ENCODE measurements at places on chromosomes 5 and 9.

DNA sequence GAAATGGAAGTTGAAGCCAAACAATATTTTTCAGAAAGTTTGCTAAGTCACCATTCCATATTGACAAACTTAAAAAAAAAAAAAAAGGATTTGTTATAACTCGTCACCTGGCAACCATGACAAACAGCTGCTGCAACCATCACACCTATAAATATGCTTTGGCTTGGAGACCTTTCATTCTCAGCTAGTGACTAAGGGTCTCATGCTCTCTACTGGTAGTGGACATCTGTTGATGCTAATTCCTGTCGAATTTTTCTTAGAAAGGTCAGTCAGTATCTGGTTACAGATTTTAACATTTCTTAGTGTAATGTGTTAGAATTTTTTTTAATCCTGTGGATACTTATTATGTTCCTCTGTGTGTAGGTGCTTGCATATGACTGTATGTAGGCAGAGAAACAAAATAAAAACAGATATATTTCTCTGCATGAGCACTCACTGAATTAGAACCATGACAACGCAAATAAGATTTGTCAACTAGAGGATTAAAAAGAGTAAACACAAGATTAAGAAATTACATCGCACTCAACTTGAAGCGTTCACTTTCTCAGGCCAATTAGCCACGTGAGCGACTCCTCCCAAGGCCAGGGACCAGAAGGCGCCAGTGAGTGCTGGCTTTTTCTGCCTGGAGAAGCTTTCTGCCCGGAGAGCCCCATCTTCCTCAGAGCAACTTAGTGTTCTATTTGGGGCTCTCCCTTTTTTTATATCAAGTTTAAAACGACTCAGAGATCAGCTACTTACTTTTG is 27.0 kb upstream of the ZNF622 start:
- DNase-seq, result no peak

DNA sequence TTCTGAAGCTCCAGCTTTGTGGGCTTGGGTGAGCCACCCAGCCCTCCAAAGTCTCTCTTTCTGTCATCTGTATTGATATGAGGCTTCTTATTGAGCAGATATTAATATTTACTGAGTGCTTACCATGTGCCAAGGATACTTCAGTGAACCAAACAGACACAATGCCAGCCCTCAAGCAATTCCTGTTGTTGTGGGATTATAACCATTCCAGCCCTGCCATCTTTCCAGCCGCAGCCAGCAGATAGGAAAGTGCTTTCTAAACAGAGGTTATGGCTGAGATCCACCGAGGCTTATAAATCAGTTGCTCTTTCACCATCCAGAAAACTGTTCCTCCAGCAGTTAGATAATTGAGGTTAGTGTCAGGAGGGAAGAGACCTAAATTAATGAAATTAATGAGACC is 137.7 kb upstream of the ALDH1B1 start:
- DNase-seq, result no peak

DNA sequence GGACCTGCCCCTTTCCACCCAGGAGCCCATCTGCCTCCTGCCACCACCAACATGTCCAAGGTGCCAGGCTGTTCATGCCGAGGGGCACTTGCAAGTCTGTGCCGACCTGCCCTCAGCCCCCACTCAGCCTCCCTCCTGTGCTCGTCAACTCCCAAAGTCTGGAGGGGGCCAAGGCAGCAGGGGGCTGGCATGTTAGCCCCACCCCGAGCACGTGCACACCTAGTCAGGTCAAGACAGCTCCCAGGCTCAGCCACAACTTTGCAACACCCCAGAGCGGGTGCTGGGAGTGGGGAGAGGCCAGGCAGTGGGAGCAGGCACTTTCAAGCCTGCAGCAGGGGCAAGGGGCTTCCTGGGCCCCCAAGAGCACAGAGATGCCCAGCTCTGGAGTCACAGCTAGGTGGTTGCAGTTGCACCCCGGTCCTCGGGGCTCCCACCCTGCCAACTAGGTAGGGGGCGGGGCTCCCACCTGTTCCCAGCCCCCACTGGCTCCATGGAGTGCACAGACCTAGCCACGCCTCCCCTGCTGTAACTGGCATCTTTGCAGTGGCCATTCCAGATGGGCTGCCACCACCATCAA is 272.5 kb downstream of the CETN3 start:
- DNase-seq, result no peak

GRCh38 chr5:125140855-125141254 is 394.4 kb upstream of the ZNF608 start:
- DNase-seq, result peak; percentile 62

- peak; percentile 38 for DNase-seq
Measured at GRCh38 chr5:16654647-16655334, 38.0 kb upstream of the RETREG1 start.

DNA sequence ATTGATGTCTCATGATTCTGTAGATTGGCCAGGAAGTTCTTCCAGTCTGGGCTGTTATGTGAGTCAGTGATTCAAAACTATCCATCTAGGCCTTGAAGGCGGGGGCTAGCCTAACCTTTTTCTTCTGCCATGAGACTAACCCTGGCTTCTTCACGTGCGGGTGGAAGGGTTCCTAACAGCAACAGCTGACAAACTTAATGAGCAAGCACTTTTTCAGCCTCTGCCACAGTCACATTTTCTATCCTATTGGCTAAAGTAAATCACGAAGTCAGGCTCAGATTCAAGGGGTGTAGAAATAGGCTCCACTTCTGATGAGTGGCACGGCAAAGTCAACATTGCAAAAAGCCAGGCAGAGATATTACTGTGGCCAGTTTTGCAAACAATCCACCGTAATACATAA is 68.4 kb downstream of the STK32A start:
- DNase-seq, result peak; percentile 31

DNA sequence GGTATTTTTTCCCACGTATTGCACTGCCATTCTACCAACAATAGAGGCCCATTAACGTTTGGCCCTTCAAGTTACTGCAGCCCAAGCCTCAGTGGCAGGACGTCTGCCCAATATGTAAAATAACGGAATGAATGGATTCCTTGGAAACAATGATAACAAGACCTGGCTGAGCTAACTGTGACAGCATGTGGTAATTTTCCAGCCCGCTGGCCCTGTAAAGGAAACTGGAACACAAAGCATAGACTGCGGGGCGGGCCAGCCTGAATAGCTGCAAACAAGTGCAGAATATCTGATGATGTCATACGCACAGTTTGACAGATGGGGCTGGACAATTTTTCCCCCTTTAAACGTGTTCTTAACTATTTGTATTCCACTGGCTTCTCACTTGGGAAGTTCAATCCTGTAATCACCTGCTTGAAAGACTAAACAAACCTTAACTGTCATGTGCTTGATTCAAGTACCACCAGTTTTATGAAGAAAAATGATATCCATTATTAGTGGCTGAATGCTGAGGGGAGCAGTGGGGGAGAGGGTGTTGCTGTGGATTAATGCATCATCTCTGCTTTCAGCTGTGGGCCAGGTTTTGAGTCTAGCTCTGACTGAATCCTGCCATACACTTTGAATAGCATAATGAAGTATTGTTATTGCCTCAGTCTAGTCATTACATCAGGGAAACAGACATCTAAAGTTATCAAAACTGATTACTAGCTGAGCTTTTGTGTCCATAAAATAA is 323.9 kb downstream of the TMEM161B start:
- DNase-seq, result peak; percentile 1

- peak; percentile 60 for DNase-seq
Measured at GRCh38 chr9:94157050-94157801, 73.0 kb downstream of the PTPDC1 start.

DNA sequence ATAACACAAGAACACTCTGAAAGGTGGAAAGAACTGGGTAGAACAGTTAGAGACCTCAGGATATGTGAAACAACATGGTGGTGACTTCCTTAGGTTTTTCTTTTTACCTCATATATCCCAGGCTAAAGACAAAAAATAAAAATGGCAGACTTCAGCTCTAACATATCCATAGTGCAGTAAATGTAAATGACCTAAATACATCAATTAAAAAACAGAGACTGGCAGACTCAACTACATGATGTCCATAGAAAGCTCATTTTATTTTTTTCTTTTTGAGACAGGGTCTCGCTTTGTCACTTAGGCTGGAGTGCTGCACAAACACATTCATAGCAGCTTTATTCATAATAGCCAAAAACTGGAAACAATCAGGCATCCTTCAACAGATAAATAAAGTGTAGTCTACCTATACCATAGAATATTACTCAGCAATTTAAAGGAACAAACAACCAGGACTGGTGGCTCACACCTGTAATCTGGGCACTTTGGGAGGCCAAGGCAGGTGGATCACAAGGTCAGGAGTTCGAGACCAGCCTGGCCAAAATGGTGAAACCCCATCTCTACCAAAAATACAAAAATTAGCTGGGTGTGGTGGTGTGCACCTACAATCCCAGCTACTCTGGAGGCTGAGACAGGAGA is 4.8 kb downstream of the C5orf15 start:
- no peak for DNase-seq

GRCh38 chr5:5371957-5372356 is 50.5 kb upstream of the ICE1 start:
- no peak for DNase-seq
